ENCODE measurements at places on chromosomes 3 and 15.
A peak's percentile ranks its signal among the peaks of the same experiment; 100 is the strongest.

GRCh38 chr15:56390739-56391267, 25.6 kb downstream of the TEX9 start:
- no peaks in the 10 kb centered on the region for H3K27me3 ChIP-seq
- no peaks in the 10 kb centered on the region for H3K4me1 ChIP-seq
- H3K27ac ChIP-seq: no peak overlapping the region
- no peak overlapping the region for H3K4me3 ChIP-seq
- no peaks in the 10 kb centered on the region for H3K36me3 ChIP-seq
- DNase-seq: no peak

DNA sequence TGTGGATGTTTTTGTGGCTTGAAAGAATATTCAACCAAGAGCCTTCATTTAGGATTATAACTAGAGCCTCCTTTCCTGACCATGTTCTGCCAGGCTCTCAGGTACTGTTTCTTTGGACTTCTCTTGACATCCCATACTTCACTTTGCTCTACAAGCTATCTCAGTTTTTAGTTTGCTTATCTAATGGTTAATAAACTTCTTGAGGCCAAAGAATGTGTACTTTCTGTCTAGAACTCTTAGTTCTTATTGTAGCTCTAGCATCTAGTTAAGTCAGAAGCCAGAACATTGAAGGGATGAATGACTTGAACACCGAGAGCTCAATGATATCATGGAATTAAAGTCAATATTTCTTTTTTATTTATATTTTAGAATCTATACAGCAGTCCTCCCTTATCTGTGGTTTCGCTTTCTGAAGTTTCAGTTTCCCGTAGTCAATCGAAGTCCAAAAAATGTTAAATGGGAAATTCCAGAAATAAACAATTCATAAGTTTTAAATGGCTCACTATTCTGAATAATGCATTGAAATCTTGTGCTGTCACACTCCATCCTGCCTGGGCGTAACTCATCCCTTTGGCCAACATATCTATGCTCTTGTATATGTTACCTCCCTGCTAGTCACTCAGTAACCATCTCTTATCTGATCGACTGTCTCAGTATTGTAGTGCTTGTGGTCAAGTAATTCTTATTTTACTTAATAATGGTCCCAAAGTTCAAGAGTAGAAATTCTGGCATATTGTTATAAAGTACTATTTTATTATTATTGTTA, 368.6 kb upstream of the RBMS3 start:
- no peak for DNase-seq
- peaks cover 21% of the 10 kb centered on the region for H3K4me1 ChIP-seq
- no peaks in the 10 kb centered on the region for H3K36me3 ChIP-seq
- H3K27me3 ChIP-seq: peaks cover 5% of the 10 kb centered on the region
- no peak overlapping the region for H3K4me3 ChIP-seq
- no peak overlapping the region for H3K27ac ChIP-seq

- no peak overlapping the region for H3K4me3 ChIP-seq
- H3K4me1 ChIP-seq: no peaks in the 10 kb centered on the region
- H3K27me3 ChIP-seq: no peaks in the 10 kb centered on the region
- no peaks in the 10 kb centered on the region for H3K36me3 ChIP-seq
- no peak for DNase-seq
- no peak overlapping the region for H3K27ac ChIP-seq
Measured at GRCh38 chr3:8201886-8202285, 299.7 kb upstream of the LMCD1 start.

- DNase-seq: no peak
- no peak overlapping the region for H3K27ac ChIP-seq
- H3K27me3 ChIP-seq: peaks cover 5% of the 10 kb centered on the region
- H3K4me3 ChIP-seq: no peak overlapping the region
Measured at GRCh38 chr3:116939550-116939949, 230.0 kb downstream of the TUSC7 start.

DNA sequence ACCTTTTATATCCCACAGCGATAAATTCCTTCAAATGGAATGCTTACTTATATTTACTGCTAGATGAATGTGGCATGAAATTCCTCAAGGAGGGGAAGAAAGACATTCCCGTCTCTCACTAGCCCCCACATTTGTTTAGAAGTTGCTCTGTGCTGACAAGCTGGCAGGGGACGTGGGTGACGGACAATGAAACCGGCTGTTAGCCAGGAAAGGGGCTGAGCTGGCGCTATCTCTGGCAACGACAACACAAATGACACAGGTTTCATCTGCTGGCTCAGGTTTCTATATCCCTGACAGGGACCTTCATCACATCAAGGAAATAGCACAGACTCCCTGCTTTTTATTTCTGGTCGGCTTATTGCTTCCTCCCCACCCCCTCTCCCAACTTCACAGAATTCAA, 15.8 kb downstream of the RUVBL1 start:
- DNase-seq: no peak
- H3K36me3 ChIP-seq: peaks cover 48% of the 10 kb centered on the region
- no peak overlapping the region for H3K4me3 ChIP-seq
- H3K4me1 ChIP-seq: peaks cover 10% of the 10 kb centered on the region
- H3K27ac ChIP-seq: no peak overlapping the region

DNA sequence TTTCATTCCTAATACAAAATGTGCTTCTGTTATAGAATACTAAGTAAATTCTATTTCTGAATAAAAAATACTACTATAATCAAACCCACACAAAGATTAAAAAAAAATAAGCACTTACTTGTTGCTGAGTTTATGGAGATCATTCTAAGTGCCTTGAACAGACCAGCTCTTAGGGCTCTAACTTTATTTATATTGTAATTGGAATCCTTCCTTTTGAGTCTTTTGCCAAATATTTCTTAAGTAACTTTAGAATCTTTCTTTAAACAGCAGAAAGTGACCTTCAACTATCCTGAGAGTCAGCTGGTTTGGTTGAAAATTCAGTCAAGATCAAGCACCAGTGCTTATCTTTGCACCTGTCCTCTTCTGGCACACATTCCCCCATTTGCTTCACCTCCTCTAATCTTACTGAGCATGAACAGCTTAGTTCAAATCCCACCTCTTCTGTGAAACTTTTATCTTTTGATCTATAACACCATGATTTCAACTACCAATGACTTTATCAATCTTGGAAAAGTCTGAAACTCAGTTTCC, 149.3 kb downstream of the VPS13C start:
- DNase-seq: no peak
- H3K27me3 ChIP-seq: no peaks in the 10 kb centered on the region
- no peak overlapping the region for H3K4me3 ChIP-seq
- no peaks in the 10 kb centered on the region for H3K4me1 ChIP-seq
- peaks cover 40% of the 10 kb centered on the region for H3K36me3 ChIP-seq
- H3K27ac ChIP-seq: no peak overlapping the region

GRCh38 chr15:79965846-79966630, 5.0 kb downstream of the BCL2A1 start:
- H3K4me1 ChIP-seq: peaks cover 21% of the 10 kb centered on the region
- DNase-seq: no peak
- peaks cover 39% of the 10 kb centered on the region for H3K36me3 ChIP-seq
- peak overlapping the region; percentile 91 for H3K27ac ChIP-seq

DNA sequence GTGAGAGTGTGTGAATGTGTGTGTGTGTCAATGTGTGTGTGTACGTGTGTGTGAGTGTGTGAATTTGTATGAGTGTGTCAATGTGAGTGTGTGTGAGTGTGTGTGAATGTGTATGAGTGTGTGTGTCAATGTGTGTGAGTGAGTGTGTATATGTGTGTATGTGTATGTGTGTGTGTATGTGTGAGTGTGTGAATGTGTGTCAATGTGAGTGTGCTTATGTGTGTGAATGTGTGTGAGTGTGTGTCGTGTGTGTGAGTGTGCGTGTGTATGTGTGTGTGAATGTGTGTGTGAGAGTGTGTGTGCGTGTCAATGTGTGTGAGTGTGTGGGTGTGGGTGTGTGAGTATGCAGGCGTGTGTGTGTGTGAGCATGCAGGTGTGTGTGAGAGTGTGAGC, 93.5 kb upstream of the ALDH1A3 start:
- peaks cover 8% of the 10 kb centered on the region for H3K27me3 ChIP-seq
- H3K27ac ChIP-seq: no peak overlapping the region
- H3K4me1 ChIP-seq: no peaks in the 10 kb centered on the region
- no peak for DNase-seq
- no peaks in the 10 kb centered on the region for H3K36me3 ChIP-seq
